ENCODE measurements at places on chromosomes 1 and 21. TPM values are rescaled to one million over a fixed set of nuclear protein-coding genes. Genes with fewer than 3 reads are reported as not detected.

The HIVEP3 gene
- 1.1 TPM for total RNA-seq

The GUCA2B gene
- not detected for total RNA-seq

The USH2A gene
- total RNA-seq: under 0.01 TPM

The CFHR3 gene
- not detected for total RNA-seq

The HEYL gene
- not detected for total RNA-seq

The RXFP4 gene
- not detected for total RNA-seq

The IQCC gene
- total RNA-seq: 0.41 TPM

The ATP1A4 gene
- not detected for total RNA-seq

The S100A16 gene
- total RNA-seq: 406 TPM

The LIPI gene
- not detected for total RNA-seq

The SLC30A7 gene
- total RNA-seq: 14.6 TPM

The OR6K3 gene
- not detected for total RNA-seq

The THEM5 gene
- total RNA-seq: not detected

The PIGK gene
- 20.0 TPM for total RNA-seq

The PRAMEF13 gene
- total RNA-seq: not detected
